Omental fat pad (tissue), 4 donors: ENCODE measurements at places on chromosomes 16 and 17. TPM values are rescaled to one million over a fixed set of nuclear protein-coding genes. Genes with fewer than 3 reads are reported as not detected.

Gene CA7
- total RNA-seq, result not detected

Gene CCL16
- total RNA-seq, result not detected

Gene CBFA2T3
- 1.0 TPM for total RNA-seq

Gene PIRT
- total RNA-seq, result not detected

Gene PSMD7
- 64.8 TPM for total RNA-seq

Gene CBX2
- 0.48 TPM for total RNA-seq

Gene MARCHF10
- not detected for total RNA-seq

Gene CLEC19A
- not detected for total RNA-seq

Gene PARD6A
- 3.5 TPM for total RNA-seq

Gene CCL18
- 9.5 TPM for total RNA-seq

Gene HOXB13
- not detected for total RNA-seq

Gene PROCA1
- 1.9 TPM for total RNA-seq

Gene TAC4
- not detected for total RNA-seq

Gene KCNH4
- total RNA-seq, result 0.48 TPM

Gene SLC52A1
- total RNA-seq, result not detected

Gene GAST
- total RNA-seq, result not detected

Gene TSPOAP1
- 7.2 TPM for total RNA-seq

Gene GALR2
- not detected for total RNA-seq

Gene STX8
- total RNA-seq, result 58.6 TPM

Gene TBC1D3C
- not detected for total RNA-seq

Gene ACAP1
- total RNA-seq, result 7.4 TPM

Gene CHST4
- total RNA-seq, result 3.0 TPM

Gene SYNGR3
- not detected for total RNA-seq

Gene CNTNAP4
- total RNA-seq, result not detected

Gene PKMYT1
- 0.79 TPM for total RNA-seq

Gene SAMD14
- 0.44 TPM for total RNA-seq

Gene PIK3R6
- 3.5 TPM for total RNA-seq
